ENCODE measurements at places on chromosomes 6 and 20.

DNA sequence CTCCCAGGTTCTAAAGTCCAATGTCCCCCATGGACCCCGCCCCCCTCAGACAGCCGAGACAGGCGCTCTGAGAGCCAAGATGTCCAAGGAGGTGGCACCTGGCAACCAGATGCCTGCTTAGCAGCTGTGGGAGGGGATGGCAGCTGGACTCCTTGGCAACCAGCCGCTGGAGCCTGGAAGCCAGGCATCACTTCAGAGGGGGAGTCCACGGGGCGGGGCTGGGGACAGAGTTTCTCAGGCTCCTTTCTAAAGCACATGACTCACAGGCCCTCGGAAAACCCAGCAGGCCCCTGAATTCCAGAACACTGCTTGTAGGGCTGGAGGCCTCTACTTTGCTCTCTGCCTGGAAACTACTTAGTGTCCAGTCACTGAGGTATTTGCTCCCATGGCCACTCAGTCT lies 51.5 kb downstream of the PREX1 start:
- DNase-seq = no peak

GRCh38 chr20:47545499-47545898 lies 43.8 kb downstream of the NCOA3 start:
- DNase-seq = no peak

DNA sequence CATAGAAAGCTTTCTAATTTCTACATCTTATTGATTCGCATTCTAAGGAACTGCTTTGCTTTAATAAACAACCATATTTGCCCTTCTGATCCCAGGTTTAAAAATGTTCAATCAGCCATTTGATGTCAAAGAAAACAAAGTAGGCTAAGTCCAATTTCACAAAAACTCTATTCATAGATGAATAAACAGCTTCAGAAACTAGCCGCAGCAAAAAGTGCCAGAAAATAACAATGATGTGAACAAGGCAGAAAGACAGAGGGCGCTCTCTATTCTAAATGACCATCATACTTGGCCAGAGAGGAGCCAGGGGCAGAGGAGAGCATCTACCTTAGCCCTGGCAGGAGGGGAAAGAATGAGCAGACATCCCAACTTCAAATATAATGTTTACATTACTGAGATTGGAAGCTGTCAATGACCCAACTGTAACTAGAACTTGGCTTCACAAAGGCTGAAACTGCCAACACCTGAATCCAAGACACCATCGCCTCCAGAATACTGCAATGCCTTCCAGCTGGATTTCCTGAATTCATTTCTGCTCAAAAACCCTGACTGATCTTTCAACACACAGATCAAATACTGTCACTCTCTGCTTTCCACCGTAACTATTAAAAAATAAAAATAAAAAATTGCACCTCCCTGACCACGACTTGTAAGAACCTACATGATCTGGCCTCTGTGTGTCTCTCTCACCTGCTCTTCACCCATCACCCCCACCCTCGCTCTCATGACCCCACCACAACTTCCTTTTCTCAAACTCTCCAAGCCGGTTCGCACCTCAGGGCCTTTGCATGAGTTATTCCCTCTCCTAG lies 9.5 kb downstream of the CNKSR3 start:
- no peak for DNase-seq

DNA sequence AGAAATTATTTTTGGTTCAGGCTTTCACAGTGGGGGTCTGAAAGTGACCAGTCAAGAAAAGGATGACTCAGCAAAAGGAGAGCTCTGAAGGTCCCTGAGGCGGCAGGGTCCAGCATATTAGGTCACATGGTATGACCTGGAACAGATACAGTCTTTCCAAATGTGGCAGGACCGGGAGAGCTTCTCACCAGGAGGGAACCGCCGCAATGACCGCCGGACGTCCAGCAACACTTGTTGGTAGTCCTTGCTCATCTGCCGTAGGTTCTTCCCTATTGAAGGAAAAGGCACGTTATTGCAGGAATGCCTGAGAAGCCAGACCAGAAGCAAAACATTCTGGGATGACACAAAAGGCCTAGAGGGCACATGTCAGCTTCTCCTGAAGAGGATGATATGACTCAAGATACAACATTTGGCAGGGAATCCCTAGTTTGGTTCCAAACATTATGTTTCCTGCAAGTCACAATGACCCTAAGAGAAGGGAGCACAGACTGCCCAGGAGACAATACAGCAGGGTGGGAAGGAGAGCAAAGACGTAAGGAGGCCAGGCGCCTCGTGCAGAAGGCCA lies 17.4 kb downstream of the TBC1D20 start:
- DNase-seq = no peak

- no peak for DNase-seq
Observed at GRCh38 chr6:34494973-34495372, 29.1 kb downstream of the PACSIN1 start.

- DNase-seq = no peak
Observed at GRCh38 chr6:119035459-119035858, 43.0 kb downstream of the FAM184A start.

GRCh38 chr20:20341371-20341770 lies 26.5 kb upstream of the INSM1 start:
- DNase-seq = no peak

DNA sequence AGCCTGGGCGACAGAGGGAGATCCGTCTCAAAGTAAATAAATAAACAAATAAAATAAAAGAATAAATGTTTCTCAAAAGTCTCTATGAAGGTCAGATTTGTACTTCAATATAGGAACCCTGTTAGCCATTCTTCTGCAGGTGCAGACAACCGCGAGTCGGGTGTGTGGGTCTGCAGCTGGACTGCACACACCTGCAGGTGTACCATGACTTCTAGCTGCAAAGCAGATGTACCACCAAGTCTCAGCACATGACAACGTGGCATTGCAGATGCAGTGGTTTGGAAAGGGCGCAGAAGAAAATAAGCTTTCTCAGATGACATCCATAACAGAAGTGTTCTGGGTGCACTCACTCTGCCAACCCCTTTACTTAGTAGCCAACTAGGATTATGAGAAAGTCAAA lies 239.7 kb downstream of the ATXN1 start:
- DNase-seq = no peak

DNA sequence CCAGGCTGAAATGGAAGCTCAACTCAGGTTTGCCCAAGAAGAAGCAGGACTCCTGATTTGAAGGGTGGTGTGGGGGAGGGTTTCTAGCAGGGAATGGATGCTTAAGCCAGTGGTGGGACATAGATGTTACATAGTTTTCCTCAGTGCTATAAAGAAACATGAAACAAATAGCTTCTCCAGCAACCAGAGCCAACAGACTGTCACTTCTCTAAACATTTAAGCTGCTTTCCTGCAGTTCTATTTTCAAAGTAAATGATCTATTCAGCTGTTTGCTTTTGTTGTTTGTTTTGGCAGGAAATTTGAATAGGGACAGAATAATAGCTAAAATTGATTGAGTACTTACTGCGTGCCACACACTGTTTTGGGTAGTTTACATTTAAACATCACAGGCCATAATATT lies 169.0 kb downstream of the UST start:
- no peak for DNase-seq

DNA sequence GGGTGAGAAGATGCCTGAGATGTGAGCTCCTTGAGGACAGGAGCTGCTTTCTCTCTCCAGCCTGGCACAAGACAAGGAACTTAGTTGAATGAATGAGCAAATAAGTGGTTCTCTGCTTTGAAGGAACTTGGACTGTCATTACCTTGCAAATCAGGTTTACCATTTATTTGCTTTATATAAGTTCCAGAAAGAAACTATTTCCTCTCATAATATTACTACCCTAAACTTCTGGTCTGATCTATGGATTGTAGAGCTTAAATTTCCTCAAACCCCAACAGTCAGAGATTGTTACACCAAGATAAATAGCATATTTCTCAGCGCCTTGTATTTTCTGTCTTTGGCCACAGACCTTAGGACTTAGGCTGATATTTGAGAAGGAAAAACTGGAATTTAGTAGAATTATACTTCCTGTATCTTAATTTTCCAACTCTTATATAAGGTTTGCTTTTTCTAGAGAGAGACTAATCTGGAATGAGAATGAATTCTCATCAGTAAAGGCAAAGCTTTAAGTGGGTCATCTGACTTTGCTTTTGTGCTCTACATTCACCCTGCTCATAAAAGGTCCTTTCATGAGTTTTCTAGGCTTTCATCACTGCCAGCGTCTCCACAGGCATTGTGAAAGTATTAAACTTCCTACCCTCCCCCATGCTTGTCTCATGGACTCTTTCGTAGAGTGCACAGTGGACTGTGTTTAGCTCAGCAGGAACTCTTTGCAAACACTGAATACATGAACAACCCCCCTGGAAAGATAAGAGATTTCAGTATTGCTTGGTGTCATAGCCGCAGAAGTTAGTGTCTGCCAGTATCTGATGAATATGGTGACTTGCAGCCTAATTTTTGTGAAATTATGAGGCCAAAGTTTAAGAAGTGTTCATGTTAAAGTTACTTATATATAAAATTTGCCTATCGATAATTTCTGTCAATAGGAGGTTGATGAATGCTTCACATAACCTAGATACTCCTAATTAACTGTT lies 74.0 kb downstream of the PTPRA start:
- no peak for DNase-seq

GRCh38 chr20:15396026-15396425 lies 1058.6 kb upstream of the FLRT3 start:
- no peak for DNase-seq

GRCh38 chr20:43376831-43377230 lies 80.9 kb upstream of the SRSF6 start:
- DNase-seq = no peak

- no peak for DNase-seq
Observed at GRCh38 chr6:163412801-163413344, 1.6 kb upstream of the QKI start.

DNA sequence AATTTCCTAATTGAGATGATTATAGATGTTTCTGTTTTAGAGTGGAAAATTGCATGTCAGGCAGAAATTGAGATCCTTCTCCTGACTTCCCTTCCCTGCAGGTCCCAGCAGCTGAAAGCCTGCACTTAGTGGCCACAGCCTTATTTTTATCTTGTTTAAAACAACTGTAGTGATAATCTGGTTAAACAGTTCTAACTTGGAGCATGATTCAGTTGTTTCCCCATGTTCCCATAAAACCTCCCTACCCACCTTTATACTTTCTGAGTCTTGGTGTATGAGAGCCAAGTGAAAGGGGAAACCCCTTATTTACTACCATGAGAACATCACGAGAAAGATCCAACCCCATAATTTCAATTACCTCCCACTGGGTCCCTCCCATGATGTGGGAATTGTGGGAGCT lies 195.2 kb downstream of the SLC16A10 start:
- DNase-seq = no peak

- no peak for DNase-seq
Observed at GRCh38 chr6:168698923-168699322, 257.9 kb downstream of the SMOC2 start.

GRCh38 chr6:76004202-76004601 lies 68.3 kb downstream of the IMPG1 start:
- DNase-seq = no peak

GRCh38 chr6:100671740-100672139 lies 207.0 kb upstream of the SIM1 start:
- no peak for DNase-seq

- DNase-seq = no peak
Observed at GRCh38 chr6:152636021-152636608, 1.0 kb downstream of the SYNE1 start.

DNA sequence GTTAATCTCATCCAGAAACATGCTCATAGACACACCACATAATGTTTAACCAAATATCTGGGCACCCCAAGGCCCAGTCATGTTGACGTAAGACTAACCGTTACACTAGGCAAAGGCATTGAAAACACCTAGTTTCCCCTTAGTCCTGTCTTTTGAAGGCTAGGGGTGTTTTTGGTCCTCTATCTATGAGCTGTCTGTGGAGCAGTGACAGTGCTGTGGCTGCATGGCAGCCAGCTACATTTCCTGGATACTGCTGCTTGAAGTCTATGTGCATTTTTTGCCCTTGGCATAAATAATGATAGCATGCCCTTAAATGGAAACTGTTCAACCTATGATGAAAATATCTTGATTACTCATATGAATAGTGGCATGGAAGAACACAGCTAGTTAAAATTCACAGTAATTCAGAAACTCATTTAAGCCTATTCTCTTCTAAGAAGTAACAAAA lies 18.6 kb downstream of the FARS2 start:
- no peak for DNase-seq

DNA sequence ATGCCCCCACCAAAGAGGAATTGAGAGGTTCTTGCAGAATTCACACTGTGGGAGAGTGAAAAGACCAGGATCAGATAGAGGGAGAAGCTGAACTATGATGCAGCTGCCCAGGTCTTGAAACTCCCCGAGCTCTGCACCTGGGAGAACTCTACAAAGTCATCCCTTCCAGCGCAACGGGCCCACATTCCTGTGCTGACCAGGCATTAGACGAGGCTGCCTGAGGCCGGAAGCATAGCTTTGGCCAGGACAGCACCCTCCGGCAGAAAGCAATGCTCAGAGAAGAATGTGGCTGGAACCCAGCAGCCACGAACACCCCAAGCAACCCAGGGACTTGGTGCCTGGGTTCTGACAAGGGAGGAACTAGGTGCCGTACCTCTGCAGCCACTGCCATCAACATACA lies 281.5 kb upstream of the CDH4 start:
- DNase-seq = no peak

DNA sequence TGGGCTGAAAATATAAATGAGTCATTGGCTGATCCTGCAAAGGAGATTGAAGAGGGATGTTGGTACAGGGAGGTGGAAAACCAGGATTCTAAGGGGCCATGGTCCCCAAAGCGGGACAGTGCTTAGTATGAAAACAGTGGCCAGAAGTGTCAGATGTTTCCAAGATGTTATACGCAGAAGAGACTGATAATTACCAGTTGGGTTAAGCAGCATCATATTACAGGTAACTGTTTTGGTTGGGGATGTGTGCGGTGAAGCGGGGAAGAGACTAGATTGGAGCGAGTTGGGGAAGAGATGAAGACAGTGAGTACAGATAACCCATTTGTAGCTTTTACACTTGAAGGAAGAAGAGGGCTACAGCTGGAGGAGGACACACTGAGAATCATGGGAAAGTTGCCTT lies 80.8 kb downstream of the PLEKHG1 start:
- no peak for DNase-seq

DNA sequence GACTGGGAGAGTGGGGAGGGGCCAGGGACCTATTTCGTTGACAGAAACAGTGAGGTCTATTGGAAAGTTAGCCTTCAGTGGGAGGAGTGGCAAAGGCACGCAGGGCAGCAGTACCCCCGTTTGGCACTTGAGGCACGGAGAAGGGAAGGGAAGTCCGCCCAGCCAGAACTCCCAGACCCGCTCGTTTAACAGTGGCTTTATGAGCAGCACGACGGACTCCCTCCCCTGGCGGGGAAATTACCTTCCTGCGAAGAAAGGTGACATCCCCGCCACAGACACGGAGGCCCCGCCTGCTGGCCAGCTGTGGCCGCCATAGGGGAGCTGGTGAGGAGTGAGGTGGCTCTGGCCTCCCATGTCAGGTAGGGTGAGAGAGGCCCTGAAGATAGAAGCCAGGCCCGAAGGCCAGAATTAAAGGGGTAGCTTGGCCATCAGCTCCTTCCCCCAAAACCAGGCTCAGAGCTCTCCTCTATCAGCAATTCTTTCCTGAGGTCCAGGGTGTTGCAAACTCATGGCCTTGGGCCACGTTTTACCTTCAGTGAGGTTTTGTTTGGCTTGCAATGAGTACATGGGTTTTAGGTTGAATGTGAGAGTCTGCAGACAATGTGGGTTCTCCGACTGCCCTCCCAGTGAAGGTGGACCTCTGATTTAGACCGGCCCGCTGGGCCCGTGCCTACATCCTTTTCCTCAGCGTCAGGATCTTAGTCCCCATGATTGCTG lies 123.7 kb downstream of the MRPL14 start:
- no peak for DNase-seq
